Head of caudate nucleus (tissue), 42 donors: ENCODE measurements at places on chromosomes 2 and 18.

GRCh38 chr18:22639561-22639960 is 221.8 kb upstream of the CTAGE1 start:
- no peak for DNase-seq

DNA sequence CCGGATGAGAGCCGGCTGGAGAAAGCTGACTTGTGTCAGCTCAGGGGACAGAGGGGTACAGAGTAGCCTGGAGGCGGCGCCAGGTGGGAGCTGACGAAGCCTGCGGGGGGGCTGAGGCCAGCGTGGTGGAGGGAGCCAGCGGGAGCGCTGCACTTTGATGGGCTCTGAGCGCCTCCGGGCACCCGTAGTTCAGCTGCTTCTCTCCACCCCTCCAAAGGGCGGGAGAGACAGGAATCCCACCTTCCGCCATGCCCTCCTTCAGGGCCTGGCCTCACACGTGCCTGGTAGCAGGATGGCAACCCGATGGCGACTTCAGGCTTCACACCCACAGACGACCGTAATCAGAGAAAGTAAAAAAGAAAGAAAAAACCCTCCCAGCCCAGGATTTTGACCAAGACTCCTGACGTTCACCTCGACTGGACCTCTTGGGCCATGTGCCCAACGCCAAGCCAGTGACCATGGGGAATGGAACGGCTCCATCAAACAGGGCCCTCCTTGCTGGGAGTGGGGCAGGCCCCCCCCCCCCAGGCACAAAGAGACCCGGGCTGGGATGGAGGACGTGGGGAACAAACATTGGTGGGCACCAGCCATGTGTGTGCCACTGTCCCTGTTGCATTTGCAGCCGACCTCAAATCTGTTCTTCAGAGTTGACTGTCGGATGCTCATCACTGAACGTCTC is 60.7 kb upstream of the ASAP2 start:
- no peak for DNase-seq

DNA sequence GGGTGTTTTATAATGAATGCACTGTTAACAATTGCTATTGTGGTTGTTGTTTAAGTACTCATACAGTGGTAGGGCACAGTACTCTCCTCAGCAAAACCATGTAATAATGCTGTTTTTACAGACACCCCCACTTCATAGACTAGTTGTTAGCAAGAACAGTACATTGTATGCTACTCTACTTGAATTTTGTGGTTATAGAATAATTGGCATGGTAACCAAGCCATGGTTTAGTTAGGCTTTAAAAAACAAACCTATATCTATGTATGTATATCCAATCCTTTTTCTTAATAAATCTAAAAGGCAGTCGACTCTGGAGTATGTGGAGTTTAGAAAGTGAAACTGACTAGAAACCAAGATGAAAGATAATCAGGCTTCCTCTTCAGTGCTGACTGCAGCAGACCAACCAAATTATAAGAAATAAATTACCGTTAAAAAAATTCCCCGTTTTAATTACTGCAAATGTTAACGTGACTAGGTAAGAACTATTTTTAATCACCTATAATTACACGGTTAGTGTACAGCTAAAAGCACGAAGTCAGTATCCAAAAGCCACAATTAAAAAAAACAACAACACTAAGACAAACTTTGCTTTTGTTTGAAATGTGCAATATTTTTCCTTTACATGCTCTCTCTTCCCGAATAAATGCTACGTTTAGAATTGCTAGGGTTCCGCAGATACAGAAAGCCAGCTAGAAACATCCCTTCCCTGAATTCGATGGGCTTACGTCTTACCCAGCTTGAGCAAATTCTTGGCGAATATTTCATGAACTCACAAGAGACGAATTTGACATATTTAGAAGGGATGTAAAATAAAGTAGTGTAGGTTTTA is 113.3 kb upstream of the SERTAD2 start:
- DNase-seq: no peak

DNA sequence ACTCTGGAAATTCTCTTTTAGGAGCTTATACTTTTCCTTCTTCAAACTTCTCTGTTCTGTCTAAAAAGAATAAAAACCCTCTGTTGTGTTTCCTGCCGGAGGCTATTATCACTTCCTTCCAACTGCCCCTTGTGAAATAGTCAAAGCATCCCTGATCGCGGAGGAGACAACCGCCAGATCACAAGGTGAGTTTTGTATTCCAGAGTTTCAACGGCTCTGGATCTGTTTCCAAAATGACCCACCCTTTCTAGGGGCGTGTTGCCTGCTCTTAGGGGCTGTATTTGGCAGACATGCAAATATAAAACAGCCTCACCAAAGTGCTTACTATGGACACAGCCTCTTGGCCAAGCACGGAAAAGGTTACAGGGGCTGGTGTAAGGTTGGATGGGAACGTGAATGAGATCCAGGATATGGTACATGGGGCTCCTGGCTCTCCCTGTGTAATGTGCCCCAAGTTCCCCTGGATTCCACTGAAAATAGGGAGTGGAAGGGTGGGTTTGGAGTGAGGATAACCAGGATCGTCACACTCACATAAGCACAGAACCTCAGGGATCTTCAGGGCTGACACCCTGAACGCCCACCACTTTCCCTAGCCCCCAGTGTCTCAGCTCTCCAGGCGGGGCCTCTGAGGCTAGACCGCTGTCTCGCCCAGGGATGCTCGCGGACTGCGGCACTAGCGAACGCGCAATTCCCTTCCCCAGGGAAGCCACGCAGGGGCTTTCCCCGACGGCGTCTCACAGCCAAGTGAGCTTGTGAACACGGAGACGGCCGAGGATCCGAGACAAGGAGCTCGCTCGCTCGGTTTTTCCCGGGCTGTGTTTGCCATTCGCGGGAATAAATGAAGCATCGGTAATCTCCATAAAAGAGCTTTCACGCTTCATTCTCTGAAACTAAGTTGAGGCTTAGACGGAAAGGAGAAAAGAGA is 14.4 kb downstream of the EN1 start:
- no peak for DNase-seq

- no peak for DNase-seq
Measured at GRCh38 chr2:101264360-101264939, 11.8 kb downstream of the CNOT11 start.

- no peak for DNase-seq
Measured at GRCh38 chr2:216004697-216005283, 8.6 kb downstream of the MREG start.

DNA sequence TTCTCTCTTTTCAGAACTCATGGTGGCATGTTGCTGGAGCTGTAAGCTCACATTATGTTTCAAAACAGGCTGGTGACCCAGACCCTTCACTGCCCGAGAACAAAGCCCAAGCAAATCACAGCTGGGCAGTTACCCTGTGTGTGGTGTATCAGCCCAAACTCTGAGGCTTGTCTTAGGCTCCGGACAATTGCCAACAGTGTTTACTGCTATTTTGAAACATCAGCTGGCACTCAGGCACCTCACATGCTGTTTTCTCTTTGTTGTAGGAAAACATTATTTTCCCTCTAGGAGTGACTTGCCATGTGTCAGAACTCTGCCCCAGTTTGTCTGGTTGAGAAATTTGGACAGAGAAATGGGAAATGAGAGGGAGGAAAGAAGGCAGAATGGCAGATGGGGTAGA is 237.6 kb upstream of the APCDD1 start:
- no peak for DNase-seq

GRCh38 chr18:37578886-37579513 is 13.4 kb upstream of the CELF4 start:
- DNase-seq: no peak
